Stimulated activated CD8-positive, alpha-beta memory T cell treated with anti-CD3 and anti-CD28 coated beads, Interleukin-2, amount 100 ng/mL, for 1 hour (primary cell): ENCODE measurements at places on chromosomes 12 and 14.

DNA sequence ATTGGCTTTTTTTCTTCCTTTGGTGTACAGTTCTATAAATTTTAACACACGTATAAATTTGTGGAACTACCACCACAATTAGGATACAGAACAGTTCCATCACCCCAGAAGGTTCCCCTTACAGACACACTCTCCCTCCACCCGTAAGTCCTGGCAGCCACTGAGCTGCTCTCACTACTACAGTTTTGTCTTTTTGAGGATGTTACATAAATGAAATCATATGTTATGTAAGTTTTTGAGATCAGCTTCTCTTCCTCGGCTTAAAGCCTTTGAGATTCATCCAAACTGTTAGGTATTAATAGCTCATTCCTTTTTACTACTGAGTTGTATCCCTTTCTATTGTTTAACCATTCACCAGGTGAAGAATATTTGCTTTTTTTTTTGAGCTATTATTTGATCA is 74.3 kb upstream of the SLC24A4 start:
- DNase-seq: no peak

GRCh38 chr12:129750421-129750820 is 153.4 kb downstream of the TMEM132D start:
- no peak for DNase-seq

DNA sequence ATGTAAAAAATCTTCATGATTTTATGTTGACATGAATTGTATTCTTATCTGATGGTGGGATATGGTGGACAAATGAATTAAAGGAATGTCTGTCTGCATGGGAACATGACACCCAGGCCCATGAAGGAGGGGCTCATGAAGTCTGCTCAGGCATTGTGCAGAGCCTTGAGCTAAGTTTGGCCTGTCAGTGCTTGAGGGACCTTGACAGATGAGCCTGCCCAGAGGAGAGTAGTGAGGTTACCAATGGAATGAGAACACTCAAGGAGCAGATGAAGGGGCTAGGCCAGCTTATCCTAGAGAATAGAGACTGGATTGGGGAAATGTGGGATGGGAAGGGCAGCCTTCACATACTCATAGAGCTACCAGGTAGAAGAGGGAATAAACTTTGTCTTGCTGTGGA is 68.8 kb downstream of the TMX1 start:
- DNase-seq: no peak

GRCh38 chr14:91912035-91912434 is 35.5 kb downstream of the FBLN5 start:
- DNase-seq: no peak

GRCh38 chr14:52607061-52607460 is 54.4 kb downstream of the GPR137C start:
- DNase-seq: no peak

- no peak for DNase-seq
These were observed 652.7 kb upstream of the MIS18BP1 start for GRCh38 chr14:45905672-45906071.
